ENCODE measurements at places on chromosomes 6 and 20.

- DNase-seq: no peak
Measured at GRCh38 chr6:97203343-97203742, 79.7 kb downstream of the MMS22L start.

DNA sequence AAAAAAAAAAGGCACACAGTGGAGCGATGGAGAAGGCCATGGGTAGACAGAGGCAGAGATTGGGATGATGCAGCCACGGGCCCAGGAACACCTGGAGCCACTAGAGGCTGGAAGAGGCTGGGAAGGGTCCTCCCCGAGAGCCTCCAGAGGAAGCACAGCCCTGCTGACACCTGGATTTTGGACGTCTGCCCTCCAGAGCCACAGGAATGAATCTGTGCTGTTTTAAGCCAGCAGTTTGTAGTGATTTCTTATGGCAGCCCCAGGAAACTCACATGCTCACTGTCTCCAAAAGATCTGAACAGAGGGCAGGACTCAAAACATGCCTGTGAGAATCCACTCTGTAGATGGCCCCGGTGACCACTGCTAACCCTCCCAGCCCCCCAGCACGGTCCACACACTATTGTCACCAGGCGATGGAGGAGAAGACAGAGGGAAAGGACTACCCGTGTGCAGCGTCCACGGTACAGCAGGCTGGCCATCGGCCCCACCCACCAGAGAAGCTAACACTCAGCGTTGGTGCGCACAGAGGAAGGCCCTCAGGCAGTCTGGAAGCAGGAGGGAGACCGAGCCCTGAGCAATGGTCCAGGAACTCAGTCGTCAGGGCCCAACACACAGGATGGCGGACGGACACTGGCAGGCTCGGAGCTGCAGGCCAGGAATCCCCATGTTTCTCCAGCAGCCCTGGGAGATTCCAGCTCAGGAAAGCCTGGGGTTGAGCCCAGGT, 99.7 kb downstream of the BMP7 start:
- no peak for DNase-seq

GRCh38 chr20:5401277-5401875, 84.6 kb upstream of the PROKR2 start:
- no peak for DNase-seq

- DNase-seq: no peak
Measured at GRCh38 chr20:7031222-7031621, 263.7 kb downstream of the BMP2 start.

GRCh38 chr6:74901576-74901975, 304.3 kb downstream of the COL12A1 start:
- no peak for DNase-seq

- peak; percentile 75 for DNase-seq
Measured at GRCh38 chr20:38875175-38875993, 50.8 kb upstream of the FAM83D start.

GRCh38 chr20:3461911-3462677, 8.7 kb upstream of the ATRN start:
- DNase-seq: no peak

DNA sequence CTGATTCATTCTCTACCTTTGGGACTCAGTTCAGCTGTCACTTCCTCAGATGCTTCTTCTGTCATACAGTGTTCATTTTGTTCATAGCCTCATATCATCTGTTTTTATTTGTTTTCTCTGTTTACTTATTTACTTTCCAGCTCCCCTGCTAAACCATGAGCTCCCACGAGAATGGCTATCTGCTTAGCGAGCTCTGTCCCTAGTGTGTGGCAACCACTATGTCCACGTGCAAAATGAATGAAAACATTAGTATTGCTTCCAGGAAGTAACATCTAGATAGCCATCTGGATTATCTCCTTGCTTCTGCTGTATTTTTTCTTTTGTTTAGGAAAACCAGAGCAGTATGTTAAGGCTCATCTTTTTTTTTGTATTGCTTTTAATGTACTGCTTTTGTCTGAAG, 417.0 kb upstream of the SLC35B3 start:
- DNase-seq: no peak

DNA sequence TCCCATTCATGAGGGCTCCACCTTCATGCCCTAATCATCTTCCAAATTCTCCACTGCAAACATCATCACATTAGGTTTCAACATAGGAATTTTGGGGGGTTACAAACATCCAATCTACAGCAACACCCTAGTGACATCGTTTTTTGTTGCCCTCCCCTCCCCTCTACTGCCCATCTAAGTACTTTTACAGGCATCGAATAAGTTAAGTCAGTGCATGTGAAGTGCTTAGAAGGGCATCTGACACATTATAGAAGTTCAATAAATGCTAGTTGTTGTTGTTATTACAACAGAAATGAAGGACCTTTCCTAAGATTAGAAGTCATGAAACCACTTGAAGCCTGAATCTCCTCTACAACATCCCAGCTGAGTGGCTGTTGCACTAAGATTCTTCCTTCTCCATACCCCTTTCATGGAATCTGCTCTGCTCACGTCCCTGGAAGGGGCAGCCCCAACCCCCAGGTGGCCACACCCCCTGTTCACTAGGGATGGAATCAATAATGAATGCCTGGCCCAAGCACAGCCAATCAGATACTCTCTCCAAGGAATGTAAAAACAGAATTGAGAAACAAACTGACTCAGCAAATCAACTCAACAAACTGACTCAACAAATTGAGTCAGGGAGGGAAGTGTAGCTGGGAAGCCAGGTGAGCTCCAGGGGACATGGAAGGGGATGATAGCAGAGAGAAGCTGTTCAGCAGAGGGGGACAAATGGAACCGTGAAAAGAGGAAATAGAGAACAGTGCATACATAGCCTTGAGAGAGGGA, 3.9 kb upstream of the LRP11 start:
- DNase-seq: no peak

GRCh38 chr6:136920671-136921380, 1.3 kb upstream of the SLC35D3 start:
- DNase-seq: peak; percentile 30

- DNase-seq: no peak
Measured at GRCh38 chr6:99661870-99662269, 55.2 kb downstream of the PRDM13 start.

- no peak for DNase-seq
Measured at GRCh38 chr6:37135835-37136694, 33.9 kb upstream of the PIM1 start.

DNA sequence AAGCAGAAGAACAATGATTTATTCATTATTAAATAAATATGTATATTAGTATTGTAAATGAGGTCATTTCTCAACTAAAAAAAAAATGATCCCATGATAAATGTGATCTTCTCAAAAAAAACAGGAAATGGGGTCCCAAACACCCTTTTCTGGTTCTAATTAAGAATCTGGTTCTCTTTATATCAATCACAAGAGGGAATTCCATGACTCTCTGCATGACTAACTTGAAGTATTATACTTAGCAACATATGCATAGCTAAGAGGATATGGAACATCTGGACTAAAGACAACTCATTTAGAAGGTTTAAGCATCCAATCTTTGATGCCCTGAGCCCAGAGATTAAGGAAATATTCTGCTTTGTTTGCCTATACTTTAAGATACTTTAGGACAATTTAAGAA, 89.7 kb upstream of the EMILIN3 start:
- no peak for DNase-seq

DNA sequence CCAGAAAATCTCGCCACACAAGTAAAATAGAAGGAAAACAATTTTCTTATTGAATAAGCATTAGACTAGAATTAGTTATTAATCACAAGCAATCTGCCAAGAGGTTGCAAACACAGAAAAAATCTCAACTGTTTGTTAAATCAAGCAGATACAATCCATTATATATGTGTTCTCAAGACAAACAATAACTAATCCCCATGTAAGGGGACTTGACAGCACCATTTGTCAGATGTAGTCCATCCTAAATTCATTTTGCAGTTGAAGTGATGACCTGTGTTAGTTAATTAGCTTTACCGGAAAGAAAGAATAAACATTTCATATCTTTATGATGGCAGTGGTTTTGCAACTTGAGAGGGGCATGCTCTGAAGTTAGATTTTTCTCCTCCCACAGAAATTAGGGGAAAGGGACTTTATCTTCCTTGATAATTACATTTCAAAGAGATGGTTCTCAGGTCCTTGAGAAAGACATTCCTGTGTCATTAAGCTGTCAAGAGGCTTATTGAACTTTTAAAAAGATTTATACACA, 1588.0 kb downstream of the GRIK2 start:
- no peak for DNase-seq

GRCh38 chr6:118709859-118710350, 58.5 kb upstream of the CEP85L start:
- peak; percentile 91 for DNase-seq

GRCh38 chr20:836190-836589, 2.7 kb downstream of the FAM110A start:
- DNase-seq: no peak

- no peak for DNase-seq
Measured at GRCh38 chr6:25482996-25483395, 169.0 kb upstream of the SCGN start.

- no peak for DNase-seq
Measured at GRCh38 chr6:1958257-1958656, 287.1 kb downstream of the GMDS start.

DNA sequence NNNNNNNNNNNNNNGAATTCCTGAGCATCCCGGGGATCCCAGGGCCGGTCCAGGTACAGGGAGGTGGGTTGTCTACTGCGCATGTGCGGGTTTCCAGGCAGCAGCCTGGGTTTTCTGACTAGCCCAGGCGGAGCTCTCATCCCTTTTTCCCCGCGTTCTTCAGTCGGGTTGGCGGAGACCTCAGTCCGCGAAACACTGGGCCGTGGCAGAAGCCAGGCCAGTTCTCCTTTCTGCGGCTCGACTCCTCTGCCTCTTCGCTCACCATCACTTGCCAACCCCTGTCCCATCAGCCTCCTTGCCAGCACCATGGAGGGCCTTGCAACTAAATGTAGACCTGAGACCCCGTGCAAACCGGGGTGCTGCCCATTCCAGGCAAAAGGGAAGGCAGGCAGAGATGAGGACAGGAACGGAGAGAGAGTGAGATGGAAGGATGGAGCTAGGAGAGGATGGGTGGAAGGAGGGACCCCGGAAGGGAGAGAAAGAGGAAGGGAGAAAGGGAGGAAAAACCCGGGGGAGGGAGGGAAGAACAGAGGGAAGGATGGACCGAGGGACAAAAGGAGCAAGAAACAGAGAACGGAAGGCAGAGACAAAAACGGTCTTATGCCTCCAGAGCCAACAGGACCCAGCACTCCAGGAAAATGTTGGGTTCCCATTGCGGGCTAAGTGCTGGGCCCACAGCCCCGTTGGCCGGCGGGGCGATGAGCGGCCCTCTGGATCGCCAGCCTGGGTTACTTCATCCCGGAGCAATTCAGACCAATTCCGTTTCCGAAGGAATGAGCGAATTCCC, 445.4 kb upstream of the DEFB115 start:
- DNase-seq: peak; percentile 25

DNA sequence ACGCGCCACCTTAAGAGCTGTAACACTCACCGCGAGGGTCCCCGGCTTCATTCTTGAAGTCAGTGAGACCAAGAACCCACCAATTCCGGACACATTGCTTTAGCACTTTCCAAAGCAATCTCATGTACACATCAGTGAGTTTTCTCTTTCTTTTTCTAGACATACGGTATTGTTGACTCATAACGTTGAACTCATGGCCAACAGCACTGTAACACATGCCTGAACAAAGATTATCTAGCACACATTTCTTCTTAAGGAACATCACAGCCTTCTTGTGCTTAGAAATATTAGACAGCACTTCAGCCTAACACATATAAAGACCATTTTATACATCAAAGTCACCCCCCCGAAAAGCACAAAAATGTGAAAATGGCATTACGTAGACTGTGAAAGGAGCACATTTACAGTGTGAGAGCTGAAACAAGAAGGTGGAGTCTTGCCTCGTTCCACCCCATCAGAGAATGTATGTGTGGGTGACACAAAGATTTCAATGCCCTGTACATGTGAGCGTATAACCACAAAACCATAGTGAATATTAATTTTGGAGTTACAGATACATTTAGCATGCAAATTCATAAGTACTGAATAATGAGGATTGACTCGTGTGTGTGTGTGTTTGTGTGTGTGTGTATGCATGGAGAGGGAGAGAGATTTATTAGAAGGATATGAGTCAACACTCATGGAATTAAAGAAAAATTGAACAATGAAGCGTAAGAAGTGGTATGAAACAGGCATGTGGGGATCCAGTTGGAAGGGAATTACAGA, 134.1 kb downstream of the FAM83B start:
- DNase-seq: no peak

GRCh38 chr20:61976644-61977418, 88.8 kb downstream of the TAF4 start:
- no peak for DNase-seq

DNA sequence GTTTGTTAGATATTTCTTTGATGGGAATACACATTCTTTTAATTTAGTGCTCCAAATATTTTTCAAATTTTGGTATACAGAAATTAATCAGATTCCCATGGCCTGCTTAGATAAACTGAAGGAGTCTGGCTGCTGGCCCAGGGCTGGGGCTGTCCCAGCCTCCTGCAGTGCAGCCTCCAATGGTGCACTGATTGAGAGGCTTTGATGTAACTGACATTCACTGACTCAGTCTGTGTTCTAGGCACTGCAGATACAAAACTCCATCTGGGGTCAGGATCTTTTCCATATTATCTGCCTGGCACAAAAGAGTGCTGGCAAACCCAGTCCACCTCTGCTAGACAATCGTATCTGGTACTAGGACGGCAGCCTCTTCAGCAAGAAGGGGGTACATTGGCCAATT, 64.8 kb downstream of the GRIK2 start:
- DNase-seq: no peak

DNA sequence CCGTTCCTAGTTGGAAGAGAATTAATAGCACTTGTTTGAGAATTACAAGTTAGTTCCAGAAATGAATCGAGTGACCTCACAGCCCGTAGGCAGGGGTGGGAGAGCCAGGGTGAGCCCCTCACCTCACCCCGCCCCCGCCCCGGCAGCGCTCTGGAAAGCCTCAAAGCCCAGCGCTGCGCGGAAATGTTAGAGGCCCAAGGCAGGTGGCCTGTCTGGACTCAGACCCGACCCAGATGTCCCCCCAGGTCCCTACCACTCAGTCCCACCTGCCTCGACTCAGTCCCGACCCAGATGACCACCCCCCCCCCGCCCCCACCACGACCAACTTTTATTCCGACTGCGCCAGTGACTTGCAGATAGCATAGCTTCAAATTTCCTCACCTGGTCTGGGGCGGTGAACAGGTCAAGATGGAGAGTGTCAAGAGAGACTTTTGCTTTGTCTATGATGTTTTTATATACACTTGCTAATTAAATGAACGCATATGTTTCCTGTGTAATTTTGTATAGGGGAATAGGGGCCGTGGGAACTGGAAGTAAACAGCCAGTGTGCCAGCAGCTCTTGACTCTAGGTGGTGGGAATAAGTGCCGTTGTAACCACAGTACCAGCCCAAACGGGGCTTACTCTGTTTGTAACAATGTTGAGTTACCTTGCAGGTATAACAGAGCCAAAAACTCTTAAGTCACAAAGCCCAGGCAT, 1.2 kb upstream of the PXDC1 start:
- DNase-seq: no peak

- no peak for DNase-seq
Measured at GRCh38 chr20:45991616-45992015, 17.1 kb upstream of the MMP9 start.

- peak; percentile 0 for DNase-seq
Measured at GRCh38 chr6:29872791-29873190, 45.2 kb downstream of the HLA-G start.
